ENCODE measurements at places on chromosomes 4 and X.

DNA sequence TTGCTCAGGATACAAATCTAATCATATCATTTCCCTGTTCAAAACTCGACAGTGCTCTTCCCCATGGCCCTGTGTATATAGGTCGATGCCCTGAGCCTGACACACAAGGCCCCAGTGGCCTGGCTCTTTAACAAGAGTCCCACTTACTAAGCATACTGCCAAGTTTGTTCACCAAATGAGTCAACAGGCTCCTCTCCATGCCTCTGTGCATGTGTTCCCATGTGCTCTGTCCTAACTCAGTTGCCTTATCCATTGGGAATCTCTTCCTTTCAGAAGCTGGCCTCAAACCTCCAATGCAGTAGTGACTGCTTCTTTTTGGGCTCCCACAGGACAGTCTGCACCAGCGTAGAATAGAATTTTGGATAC lies 18.9 kb upstream of the CXCR3 start:
- no peak for DNase-seq

DNA sequence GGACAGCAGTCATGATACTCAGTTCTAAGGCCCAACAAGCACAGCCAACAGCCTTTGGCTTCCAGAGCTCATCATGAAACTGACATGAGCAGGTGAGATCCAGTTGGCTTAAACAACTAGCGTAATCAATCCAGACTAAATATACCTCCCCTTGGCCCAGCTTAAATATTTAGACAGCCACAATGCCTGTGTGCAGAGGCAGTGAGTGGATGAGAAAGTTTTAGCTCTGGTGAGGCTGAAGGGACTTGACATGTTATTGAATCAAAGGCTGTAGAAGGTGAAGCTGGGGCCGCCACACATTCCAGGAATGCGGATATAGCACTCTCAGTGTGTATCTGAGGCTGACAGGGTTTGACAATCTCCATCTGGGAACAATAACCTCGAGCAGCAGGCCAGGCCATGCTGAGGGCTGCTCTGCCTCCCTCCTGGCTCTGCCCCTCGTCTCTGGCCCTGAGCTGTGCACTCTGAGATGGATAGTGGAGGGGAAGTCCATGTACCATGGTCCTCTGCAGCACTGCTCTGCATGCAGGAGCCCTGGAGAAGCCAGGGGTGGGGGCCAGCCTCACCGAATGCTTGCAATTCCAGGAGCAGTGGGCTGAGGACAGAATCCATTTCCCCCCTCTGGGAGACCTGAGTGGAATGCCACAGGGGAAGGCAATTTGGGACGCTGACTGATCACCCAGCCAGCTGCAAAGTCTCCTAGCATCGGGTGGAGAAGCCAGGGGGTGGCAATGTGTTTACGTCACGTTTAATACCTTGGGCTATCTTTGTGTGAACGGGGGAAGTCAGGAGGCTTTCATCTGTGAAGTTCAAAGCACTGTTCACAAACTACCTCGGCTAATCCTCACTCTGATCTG lies 37.3 kb upstream of the RASL11B start:
- no peak for DNase-seq

- DNase-seq = no peak
Observed at GRCh38 chrX:16592194-16592770, 57.7 kb upstream of the S100G start.

DNA sequence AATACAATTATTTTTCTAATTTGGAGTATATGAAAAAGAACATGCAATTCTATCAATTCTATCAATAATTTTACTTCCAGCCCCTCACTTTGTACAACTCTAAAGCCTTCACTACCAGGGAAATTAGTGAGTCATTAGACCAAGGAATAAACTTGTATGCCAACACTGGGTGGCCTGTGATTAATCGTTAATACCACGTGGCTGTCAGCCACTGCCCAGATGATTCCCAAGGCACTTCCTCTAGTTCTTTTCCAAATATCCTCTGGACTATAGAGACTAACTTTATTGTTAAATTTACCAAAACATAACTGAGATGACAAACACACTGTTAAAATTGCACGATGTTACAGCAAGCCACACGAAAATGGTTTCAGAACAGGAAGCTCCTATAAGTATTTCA lies 45.7 kb downstream of the MID1 start:
- no peak for DNase-seq

DNA sequence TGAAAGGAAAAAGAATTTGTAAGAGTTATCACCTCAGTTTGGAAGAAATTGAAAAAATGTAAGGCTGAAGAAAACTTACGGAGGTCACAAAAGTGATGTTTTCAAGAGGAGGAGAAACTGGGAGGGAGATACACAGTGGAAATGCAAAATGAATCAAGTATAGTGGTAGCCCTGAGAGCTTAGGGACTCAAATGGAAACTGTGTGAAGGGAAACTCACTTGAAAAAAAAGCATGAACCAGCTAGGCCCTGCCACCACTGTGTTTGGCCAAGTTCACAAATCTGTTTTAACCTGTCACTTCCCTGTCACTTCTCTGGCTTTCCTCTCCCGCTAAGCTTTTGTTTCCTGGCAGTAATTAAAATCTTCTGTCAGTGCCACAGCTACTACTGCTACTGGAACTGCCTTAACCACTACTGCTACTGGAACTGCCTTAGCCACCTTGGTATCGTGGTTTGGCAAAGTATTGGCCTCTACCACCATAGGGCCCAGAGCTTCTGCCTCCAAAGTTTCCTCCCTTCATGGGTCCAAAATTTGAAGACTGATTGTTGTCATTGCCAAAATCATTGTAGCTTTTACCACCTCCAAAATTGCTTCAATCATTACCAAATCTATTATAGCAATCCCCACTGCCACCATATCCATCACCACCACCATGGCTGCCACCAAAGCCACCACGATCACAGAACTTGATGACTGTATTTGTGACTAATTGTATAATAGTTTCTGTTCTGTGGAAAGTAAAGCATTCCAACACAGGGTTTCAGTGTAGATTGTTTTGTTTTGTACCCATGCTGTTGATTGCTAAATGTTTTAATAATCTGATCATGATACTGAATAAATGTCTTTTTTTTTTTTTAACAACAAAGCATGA lies 41.5 kb downstream of the SMARCA5 start:
- no peak for DNase-seq

- DNase-seq = no peak
Observed at GRCh38 chr4:8177552-8177951, 18.9 kb upstream of the ABLIM2 start.

- DNase-seq = no peak
Observed at GRCh38 chr4:65552057-65552456, 118.2 kb downstream of the EPHA5 start.

GRCh38 chrX:40996886-40997530 lies 88.2 kb upstream of the USP9X start:
- no peak for DNase-seq

DNA sequence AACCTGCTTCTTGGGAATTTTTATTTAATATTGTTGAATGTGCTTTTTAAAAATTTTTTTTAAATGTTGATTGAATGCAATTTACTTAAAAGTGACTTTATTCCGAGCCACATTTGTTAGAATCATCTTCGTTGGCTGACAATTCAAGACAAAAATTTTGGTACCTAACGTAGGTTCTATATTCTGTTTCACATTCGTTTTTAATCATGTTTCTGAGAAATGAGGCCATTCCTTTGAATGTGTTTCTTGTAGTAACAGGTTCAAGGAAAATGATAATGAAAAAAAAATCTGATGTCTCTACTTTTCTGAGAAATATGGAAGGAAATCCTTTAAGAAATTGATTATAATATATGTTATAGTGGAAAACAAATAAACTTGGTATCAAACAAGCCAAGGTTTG lies 92.3 kb upstream of the DCLK2 start:
- no peak for DNase-seq
